ENCODE measurements at places on chromosomes 11 and 22.

DNA sequence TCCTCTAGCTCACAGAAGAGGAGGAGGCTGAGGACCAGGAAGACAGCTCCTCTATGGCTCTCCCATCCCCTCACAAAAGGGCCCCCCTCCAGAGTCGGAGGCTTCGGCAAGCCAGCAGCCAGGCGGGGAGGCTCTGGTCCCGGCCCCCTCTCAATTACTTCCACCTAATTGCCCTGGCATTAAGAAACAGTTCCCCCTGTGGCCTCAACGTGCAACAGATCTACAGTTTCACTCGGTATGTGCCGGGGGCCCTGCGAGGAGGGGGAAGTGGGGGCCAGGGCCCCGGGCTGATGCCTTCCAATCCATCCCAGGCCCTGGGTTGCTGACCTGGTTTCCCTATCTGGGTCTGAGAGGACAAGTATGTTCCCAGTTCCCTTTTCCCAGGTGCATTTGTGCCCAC is 7.9 kb downstream of the FOXR1 start:
- DNase-seq: no peak

DNA sequence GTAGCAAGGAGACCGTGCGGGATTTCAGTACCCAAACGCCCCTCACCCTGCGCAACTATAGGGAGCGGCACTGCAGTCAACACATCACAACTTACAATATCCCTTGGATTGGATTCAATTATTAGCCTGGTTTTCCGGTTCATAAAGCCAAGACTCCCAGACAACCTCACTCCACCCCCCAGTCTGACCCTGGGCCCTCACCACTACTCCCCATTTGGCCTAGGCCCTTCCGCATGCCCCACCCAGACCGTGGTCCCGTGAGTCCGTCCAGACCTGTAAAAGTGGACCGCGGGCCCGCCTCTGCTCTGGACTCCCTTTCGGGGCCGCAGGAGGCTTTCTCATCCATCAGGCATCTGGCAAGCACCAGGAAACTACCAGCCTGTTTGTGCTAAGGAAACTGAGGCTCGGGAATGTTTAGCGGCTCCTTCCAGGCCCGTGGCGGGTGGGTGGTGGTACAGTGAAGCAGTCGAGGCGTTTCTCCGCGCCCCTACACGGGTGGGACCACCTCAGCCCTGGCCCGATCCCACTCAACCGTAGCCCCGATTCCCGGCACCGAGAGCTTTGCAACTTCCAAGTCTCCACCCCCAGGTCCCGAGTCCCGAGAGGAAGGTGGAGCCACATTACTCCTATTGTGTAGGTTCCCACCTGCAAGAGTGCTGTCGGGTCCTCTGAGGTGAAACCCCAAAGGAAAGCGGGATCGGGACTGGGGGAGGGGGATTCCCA is 679 bp upstream of the DPP3 start:
- DNase-seq: no peak

- no peak for DNase-seq
These were observed 199.9 kb downstream of the FAM181B start for GRCh38 chr11:82533628-82534327.

DNA sequence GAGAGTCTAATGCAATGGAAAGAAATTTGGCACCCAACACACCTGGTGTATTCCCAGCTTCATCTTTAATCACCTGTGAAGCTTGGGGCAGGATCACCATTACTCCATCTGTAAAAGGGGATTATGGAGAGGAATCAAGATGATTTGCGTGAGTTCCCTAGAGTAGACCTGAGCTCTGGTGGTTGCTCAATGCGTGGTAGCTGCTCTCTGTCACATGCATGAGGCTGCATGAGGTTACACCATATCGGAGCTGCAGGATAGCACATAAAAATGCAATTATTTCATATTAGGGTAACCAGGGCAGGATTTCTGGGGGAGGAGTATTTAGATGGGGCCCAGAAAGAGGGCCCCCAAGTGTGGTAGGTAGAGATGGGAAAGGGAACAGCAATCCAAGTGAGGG is 35.3 kb upstream of the CLMP start:
- DNase-seq: no peak

GRCh38 chr11:122742301-122743018 is 86.9 kb downstream of the UBASH3B start:
- DNase-seq: no peak

GRCh38 chr11:115912484-115912945 is 408.3 kb upstream of the CADM1 start:
- no peak for DNase-seq

- peak; percentile 27 for DNase-seq
These were observed 1.2 kb downstream of the MSANTD2 start for GRCh38 chr11:124798991-124799347.

DNA sequence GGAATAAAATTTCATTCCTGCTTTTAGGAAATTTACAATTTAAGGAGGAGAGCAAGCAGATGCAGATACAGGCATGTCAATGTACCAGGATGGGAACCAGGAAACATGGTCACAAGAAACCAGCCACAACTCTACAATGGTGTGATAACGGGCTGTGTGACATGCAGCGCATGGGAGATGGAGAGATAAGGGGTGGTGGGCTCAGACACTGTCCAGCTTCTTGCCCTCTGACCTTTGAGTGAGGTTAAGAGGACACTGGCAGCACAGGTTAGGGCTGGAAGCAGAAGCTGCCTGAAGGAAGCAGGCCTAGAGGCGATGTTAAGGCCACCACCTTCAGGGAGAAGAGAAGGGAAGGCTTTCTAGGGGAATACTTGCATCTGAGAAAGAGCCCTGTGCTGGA is 2.3 kb upstream of the SORL1-AS1 start:
- DNase-seq: no peak

GRCh38 chr11:96781082-96781481 is 391.3 kb downstream of the JRKL start:
- no peak for DNase-seq

DNA sequence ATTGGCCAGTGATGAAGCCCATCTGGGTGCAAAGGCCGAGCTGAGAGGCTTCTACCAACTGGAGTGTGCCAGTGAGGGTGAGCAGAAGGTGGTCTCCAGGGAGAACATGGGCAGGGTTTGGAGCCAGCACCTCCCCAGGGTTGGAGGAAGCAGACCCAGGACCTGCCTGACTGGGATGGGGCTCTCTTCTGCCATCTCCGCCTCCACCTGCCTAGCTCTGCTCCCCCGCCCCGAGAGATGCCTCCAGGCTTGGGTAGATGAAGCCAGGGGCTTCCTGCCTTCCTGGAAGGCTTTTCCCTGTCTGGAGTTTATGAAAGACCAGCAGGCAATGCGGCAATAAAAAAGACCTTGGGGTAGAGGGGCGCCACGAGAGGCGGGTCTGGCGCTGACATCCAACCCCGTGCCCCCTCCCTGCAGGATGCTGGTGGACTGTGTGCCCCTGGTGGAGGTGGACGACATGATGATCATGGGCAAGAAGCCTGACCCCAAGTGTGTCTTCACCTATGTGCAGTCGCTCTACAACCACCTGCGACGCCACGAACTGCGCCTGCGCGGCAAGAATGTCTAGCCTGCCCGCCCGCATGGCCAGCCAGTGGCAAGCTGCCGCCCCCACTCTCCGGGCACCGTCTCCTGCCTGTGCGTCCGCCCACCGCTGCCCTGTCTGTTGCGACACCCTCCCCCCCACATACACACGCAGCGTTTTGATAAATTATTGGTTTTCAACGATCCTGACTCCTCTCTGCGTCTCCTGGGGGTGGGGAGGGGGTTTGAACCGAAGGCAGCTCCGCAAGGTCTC is 3.3 kb downstream of the SELENOM start:
- no peak for DNase-seq

- no peak for DNase-seq
These were observed 1706.9 kb upstream of the RAG2 start for GRCh38 chr11:38304926-38305325.

DNA sequence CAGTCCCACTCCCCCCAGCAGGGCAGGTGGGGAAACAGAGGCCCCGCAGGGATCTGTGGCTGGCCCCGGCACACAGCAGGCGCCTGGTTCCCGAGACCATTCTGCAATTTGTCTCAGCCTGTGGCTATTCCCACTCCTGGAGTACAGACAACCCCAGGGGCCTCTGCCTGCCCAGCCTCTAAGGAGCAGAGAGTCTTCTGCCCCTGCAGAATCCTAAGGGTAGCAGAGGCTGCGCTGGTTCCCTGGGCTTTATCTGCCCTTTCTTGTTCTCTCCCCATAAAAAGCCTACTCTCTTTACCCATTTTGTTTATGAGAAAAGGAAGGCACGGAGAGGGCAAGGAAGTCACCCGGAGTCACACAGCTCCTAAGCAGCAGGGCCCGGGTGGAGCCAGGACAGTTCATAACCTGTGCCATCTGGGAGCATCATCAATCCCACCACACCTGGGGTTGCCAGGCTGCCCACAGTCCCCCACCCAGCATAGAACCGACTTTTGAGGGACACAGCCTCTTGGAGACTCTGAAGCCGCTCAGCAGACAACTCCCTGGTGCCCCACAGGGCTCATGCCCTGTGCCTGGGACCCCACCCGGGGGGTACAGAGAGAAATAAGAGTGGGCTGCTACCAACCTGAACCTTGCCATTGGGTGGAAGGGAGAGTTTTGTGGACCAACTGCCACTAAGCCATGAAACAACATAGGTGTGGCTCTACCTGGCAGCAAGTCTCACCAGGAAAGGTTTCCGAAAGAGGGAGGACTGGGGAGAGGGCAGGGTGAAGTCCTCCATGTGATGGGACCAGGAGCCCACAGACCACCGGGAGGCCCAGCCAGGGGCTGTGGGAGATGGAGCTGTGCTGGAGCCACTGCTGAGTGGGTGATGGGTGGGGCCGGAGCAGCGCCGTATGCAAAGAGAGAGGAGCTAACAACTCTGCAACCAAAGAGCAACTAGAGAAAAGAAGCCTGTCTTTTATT is 17.2 kb upstream of the LINC01488 start:
- no peak for DNase-seq

DNA sequence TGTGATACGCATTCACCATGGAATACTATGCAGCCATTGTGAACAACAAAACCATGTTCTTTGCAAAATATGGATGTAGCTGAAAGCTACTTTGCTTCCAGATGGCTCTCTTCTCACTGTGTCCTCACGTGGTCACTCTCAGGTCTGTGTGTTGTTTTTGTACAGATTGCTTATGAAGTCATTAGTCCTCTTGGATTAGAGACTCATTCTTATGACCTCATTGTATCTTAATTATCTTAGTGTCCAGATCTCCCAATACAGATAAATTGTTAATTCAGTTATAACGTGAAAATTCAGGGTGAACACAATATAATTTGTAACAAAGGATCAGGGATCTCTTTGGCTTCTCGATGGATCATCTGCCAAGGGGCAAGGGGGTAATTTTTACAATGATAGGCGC is 100.4 kb upstream of the TOP3B start:
- DNase-seq: no peak

DNA sequence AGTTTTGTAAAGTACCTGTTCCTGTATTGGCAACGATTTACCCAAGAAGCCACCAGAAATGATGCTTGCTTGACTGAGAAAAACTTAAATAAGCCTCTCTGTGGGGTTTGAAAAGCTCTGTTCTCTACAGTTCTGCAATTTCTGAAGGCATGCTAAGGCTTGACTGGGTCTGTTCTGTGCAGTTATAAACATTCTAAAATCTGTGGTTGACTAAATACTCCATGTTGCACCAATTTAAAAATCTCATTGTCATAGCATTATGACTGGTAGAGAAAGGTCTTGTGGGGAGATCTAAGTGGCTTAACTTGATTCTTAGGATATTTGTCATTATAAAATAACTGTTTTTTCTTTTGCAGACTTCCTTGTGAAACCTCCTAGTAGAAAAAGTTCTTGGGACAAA is 73.7 kb downstream of the MTMR3 start:
- no peak for DNase-seq

DNA sequence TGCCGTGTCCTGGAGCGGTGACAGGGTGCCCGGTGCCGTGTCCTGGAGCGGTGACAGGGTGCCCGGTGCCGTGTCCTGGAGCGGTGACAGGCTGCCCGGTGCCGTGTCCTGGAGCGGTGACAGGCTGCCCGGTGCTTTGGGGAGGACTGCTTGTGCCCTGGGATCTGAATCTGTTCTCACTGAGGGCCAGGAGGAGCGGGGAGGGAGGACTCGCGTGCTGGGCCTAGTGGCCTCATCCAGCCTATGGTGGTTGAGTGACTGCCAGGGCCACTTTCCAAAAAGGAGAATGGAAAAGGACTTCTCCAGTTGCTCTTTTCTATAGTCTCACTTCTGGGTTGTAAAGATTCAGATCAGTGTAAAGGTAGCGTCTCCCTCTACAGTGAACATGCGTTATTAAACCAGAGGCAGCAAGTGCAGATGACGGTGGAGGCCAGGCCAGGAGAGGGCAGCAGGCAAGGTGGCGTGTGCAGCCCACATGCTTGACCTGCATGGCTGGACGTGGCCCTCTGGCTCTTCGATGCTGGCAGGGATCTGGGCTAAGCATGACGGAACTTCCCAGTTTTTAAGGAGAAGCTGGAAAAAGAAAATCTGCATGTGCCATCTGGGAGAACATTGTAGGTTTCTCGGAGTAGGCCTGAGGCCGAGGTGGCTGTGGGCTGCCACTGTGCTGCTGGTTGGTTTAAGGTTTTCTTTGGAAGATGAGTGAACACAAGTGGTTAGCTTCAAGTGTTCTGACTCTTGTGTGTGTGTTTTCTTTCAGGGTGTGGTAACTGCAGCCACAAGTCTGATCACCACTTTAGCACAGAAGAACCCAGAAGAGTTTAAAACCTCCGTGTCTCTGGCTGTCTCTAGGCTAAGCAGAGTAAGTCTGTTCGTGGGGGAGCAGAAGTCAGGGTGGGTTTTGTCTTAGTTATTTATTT is 55.0 kb downstream of the AP2A2 start:
- DNase-seq: no peak

- DNase-seq: no peak
These were observed 6.6 kb upstream of the CCDC134 start for GRCh38 chr22:41793871-41794270.

GRCh38 chr11:100769165-100769564 is 82.1 kb downstream of the ARHGAP42 start:
- no peak for DNase-seq

- no peak for DNase-seq
These were observed 5.4 kb downstream of the YIF1A start for GRCh38 chr11:66283461-66284105.

- no peak for DNase-seq
These were observed 55.4 kb upstream of the B3GNT6 start for GRCh38 chr11:76978818-76979217.

- no peak for DNase-seq
These were observed 82.3 kb upstream of the NARS2 start for GRCh38 chr11:78656984-78657383.

DNA sequence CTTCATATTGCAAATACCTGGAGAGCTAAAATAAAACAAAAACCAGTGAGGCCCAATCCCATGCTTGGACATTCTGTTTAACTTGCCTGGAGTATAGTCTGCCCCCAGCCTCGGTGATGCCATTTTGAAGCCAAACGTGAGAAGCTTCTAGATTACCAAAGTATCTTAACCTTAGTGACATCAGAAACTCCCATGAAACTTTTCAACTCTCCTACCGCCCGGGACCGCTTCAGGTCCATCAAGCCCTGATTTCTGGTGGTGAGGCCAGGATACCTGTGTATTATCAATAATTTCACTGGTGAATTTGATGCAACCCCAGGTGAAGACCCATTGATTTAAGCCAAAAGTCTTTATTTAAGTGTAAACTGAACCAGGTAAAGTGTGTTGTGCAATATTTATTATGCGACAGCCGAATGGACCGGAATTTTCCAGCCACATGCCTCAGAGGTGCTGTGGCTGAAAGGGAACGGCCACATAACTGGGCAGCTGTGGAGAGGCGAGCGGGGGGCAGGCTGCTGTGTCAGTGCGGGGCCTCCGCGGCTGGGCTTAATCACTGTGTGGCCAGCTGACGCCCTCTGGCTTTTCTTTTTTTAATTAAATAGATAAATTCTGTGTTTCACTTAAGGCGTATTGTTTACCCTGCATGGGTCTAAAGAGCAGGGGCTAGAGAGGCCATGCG is 385.5 kb upstream of the B3GAT1 start:
- DNase-seq: no peak

- no peak for DNase-seq
These were observed 13.5 kb downstream of the MCAT start for GRCh38 chr22:43129426-43130425.

GRCh38 chr11:132981131-132981956 is 551.0 kb downstream of the OPCML start:
- DNase-seq: no peak
